ENCODE measurements at places on chromosomes 3 and 15. TPM values are rescaled to one million over a fixed set of nuclear protein-coding genes. Genes with fewer than 3 reads are reported as not detected.

The DNASE1L3 gene
- total RNA-seq: not detected

The LSAMP gene
- 1.8 TPM for total RNA-seq

The C3orf20 gene
- total RNA-seq: not detected

The TBL1XR1 gene
- 225 TPM for total RNA-seq

GRCh38 chr3:80993241-80993945, 768.1 kb downstream of the GBE1 start:
- no peaks in the 10 kb centered on the region for H3K4me1 ChIP-seq
- no peak overlapping the region for H3K4me3 ChIP-seq
- no peak for DNase-seq
- no peak overlapping the region for H3K27ac ChIP-seq
- peaks cover 2% of the 10 kb centered on the region for H3K27me3 ChIP-seq

- H3K4me3 ChIP-seq: no peak overlapping the region
- DNase-seq: no peak
- H3K36me3 ChIP-seq: peaks cover 12% of the 10 kb centered on the region
- peaks cover 34% of the 10 kb centered on the region for H3K4me1 ChIP-seq
- H3K27me3 ChIP-seq: no peaks in the 10 kb centered on the region
These were observed 24.9 kb downstream of the SIAH2 start for GRCh38 chr3:150737874-150738679.

DNA sequence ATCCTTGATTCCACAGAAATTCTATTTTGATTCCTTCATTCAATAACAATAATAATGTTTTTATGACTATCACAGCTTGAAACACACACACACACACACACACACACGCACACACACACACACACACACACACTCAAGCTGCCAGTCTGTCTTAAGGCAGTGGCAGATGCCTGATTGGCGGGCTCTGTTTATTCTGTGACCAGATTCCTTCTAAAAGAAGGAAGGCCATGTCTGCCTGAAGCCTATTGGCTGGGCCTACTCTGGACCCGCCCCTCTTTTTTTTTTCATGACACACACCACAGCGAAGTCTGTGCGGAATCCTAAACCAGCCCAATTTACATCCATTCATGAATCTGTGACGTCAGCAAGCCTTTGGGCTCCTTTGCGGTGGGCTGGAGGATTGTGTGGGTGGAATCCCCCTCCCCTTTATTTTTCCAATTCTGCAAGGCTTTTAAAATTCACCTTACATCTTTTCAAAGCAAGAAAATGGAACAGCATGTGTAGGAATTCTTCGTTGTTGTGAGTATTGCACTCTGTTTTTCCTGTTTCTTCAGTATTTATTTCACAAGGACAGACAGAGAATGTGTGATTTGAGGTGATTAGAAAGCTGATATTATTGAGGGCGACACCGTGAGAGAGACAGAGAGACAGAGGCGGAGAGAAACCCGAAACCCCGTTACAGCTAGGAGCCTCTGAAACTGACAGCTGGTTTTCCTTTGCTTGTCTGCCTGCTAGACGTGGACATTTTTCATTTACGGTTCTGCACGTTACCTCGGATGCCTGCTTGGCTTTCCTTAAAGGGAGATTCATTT, at the start of gene MAP3K13:
Gene MAP3K13, plus strand, starts transcription at position 287 of the 812 bp plus-strand sequence. CDS start 65,446 bp downstream, outside the sequence.
- H3K4me1 ChIP-seq: peaks cover 34% of the 10 kb centered on the region
- no peaks in the 10 kb centered on the region for H3K27me3 ChIP-seq
- peak within 1 kb of the TSS; percentile 98 for H3K27ac ChIP-seq
- no peak for DNase-seq

DNA sequence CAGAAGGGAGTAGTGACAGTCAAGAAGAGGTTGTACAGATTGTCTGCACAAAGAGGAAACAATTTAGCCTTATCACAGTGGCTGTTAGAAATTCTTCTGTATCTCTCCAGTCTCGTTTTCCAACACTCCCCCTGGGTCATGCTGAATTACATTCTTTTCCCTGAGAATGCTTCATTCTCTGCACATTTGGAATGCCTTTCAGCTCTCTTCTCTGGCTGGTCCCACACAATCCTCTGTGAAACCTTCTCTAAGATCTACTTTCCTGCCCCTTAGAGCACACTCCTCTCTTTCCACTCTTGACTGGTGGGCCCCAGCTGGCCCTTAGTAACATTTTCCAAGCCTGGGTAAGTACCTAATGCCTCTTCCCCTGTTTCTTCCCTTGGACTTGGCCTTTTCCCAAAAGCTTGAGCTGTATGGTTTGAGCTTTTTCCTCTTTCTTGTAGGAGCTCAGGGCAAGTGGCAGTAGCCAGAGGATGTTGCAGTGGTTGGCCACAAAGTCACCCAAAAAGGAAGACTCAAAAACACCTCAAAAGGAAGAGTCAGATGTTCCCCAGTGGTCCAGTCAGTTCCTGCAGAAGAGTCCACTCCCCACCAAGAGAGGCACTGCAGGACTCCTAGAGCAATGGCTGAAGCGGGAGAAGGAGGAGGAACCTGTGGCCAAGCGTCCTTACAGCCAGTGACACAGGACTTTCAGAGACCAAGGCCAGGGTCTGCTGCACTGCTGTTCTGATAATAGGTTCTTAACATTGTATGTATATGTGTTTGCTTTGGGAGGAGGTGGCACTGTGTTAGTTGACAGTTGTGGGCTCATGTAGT, 25.7 kb downstream of the HMCES start:
- H3K27ac ChIP-seq: peak overlapping the region; percentile 73
- no peaks in the 10 kb centered on the region for H3K27me3 ChIP-seq
- peaks cover 36% of the 10 kb centered on the region for H3K4me1 ChIP-seq
- DNase-seq: no peak
- no peak overlapping the region for H3K4me3 ChIP-seq

DNA sequence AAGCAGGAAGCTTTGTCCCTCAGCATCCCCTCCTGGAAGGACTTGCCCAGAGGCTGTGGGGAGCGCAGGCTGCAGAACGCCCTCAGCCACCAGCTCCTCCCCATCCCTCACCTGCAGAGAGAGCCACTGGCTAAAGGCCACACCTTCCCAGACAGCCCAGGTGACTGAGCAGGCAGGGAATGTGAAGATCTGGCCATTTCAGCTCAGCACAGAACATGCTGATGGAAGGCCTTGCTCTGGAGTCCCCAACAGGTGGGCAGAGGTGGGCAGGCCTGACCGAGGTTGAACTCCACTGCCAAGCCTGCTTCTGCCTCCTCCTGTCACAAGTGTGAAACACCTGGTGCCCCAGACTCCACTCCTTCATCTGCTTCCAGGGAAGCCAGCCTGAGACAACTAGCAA, 50.7 kb upstream of the SEC61A1 start:
- peaks cover 2% of the 10 kb centered on the region for H3K36me3 ChIP-seq
- H3K27ac ChIP-seq: no peak overlapping the region
- no peaks in the 10 kb centered on the region for H3K4me1 ChIP-seq

DNA sequence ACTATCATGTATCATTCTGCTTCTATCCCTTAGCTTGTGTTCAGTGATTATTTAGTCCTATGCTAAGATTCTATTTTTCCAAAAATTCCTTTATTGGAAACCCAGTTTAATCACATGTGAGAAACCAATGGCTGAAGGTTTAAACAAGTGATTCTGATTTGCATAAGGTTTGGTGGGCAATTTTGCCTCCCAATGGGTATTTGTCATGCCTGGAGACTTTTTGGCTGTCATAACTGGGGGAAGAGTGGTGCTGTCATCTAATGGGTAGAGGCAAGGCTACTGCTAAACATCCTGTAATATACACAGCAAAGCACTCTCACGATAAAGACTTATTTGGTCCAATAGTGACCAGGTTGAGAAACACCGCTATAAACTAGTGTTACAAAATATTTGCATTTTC, 148.7 kb downstream of the ALCAM start:
- H3K4me3 ChIP-seq: no peak overlapping the region
- H3K27ac ChIP-seq: no peak overlapping the region
- no peaks in the 10 kb centered on the region for H3K27me3 ChIP-seq
- DNase-seq: no peak

DNA sequence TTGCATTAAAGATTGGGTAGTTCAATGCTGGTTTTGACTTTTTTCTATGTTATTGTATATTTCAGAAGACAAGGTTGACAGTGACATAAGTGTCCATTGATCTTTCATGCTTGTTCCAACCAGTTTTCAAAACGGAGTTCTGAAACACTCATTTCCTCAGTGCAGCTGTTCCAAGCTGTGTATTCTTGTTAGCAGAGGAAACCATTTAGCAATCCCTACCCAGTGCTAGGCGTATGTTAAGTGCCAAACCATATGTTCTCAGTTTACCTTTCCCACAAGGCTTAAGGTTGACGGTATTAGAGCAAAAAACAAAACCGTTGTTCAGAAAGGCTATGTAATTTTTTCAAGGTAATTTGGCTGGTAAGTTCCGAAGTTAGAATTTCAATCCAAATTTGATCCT, 9.1 kb downstream of the ATOSA start:
- H3K4me3 ChIP-seq: no peak overlapping the region
- H3K36me3 ChIP-seq: peaks cover 25% of the 10 kb centered on the region
- peaks cover 15% of the 10 kb centered on the region for H3K4me1 ChIP-seq
- H3K27me3 ChIP-seq: no peaks in the 10 kb centered on the region
- no peak for DNase-seq

- no peak for DNase-seq
These were observed 3.1 kb downstream of the DMXL2 start for GRCh38 chr15:51619331-51620035.

- no peak overlapping the region for H3K27ac ChIP-seq
- H3K4me1 ChIP-seq: peaks cover 22% of the 10 kb centered on the region
- no peak for DNase-seq
These were observed 10.1 kb downstream of the VPS13C start for GRCh38 chr15:62050115-62050514.

DNA sequence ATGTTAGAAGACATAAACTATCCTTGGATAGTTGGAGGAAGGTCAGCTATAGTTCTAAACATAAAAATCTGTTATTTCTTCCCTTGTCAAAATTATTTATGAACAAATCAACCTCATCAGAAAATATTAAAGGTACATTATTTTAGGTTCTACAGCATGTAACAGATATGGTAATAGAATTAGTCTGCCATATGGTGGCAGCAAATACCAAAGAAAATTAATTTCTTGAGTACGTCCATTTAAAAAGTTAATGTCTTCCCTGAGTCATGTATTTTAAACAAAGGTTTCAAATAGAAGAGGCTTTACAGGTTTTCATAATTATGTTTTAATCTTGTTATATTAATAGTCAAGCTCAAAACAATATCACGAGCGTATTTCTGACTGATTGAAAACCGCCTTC, 17.9 kb upstream of the ANKRD28 start:
- H3K27ac ChIP-seq: no peak overlapping the region
- H3K36me3 ChIP-seq: no peaks in the 10 kb centered on the region
- peaks cover 5% of the 10 kb centered on the region for H3K4me1 ChIP-seq
- DNase-seq: no peak
- no peak overlapping the region for H3K4me3 ChIP-seq

- peaks cover 6% of the 10 kb centered on the region for H3K36me3 ChIP-seq
- peaks cover 3% of the 10 kb centered on the region for H3K4me1 ChIP-seq
- H3K4me3 ChIP-seq: no peak overlapping the region
- no peak for DNase-seq
- no peak overlapping the region for H3K27ac ChIP-seq
- H3K27me3 ChIP-seq: no peaks in the 10 kb centered on the region
These were observed 22.5 kb upstream of the PPIB start for GRCh38 chr15:64185146-64185911.

DNA sequence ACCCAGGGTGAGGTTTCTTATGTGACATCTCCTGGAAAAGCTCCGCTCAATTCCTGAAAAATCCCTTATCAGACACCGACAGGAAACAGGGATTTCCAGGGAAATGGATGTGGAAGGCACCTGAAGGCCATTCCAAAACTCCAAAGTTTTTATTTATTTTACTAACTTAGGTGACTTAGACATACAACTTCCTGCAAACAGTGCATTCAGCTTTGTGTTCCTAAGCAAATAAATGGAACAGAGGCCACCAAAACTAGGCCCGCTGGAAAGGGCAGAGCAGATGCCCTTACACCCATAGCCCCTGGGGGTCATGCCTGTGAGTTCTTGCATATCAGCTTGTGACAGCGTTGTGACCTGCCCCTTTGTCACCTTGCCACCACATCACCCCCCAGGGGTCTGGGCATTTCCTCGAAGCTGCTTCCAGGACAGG, 239.4 kb downstream of the XXYLT1 start:
- no peak for DNase-seq
- no peaks in the 10 kb centered on the region for H3K27me3 ChIP-seq
- no peaks in the 10 kb centered on the region for H3K36me3 ChIP-seq
- no peak overlapping the region for H3K27ac ChIP-seq
- H3K4me1 ChIP-seq: peaks cover 23% of the 10 kb centered on the region

- H3K27me3 ChIP-seq: no peaks in the 10 kb centered on the region
- H3K4me3 ChIP-seq: no peak overlapping the region
- no peak overlapping the region for H3K27ac ChIP-seq
- DNase-seq: no peak
- H3K4me1 ChIP-seq: peaks cover 6% of the 10 kb centered on the region
These were observed 200.7 kb downstream of the MEIS2 start for GRCh38 chr15:36899696-36900095.

DNA sequence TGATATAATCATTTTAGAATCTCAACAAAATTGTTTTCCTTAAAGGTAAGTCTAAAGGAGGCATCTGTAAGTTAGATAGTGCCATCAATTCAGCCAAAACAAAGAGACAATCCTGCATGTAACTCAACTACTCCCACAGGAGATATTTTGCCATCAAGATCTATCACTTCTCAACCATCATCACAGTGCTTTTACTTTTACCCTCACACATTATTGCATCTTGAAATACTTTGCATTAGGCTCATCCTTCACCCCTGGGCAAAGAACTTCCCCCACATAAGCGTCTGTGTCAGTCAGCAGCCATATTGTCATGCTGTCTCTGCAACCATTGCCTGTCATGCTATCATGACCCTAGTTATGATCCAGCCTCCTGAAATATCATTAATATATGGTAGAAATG, 54.9 kb upstream of the NLGN1 start:
- no peaks in the 10 kb centered on the region for H3K4me1 ChIP-seq
- H3K4me3 ChIP-seq: no peak overlapping the region
- DNase-seq: no peak
- no peaks in the 10 kb centered on the region for H3K36me3 ChIP-seq

GRCh38 chr3:182325213-182325950, 467.9 kb upstream of the ATP11B start:
- no peaks in the 10 kb centered on the region for H3K27me3 ChIP-seq
- H3K27ac ChIP-seq: no peak overlapping the region
- no peak for DNase-seq
- H3K4me1 ChIP-seq: peaks cover 35% of the 10 kb centered on the region

DNA sequence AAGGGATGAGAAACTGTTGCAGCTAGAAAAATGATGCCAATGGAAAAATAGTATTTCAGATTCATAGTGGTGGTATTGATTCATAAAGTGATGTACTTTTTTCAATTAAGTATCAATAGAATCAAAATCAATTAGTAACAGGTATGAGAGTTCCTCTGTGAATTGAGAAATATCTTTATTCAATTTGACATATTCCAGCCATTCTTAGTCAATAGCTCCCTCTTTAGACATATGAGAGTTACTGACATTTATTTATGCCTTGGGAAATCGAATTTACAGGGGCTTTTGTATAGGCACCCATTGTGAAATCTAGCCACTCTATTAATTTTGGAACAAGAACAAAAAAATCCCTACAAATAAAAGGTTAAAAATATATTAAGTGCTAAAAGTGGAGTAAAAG, 386.9 kb upstream of the CNTN3 start:
- H3K4me1 ChIP-seq: no peaks in the 10 kb centered on the region
- no peak for DNase-seq
- H3K27ac ChIP-seq: no peak overlapping the region

Data from chondrocyte (in vitro differentiated cells).